ENCODE measurements at places on chromosomes 2 and 18.

DNA sequence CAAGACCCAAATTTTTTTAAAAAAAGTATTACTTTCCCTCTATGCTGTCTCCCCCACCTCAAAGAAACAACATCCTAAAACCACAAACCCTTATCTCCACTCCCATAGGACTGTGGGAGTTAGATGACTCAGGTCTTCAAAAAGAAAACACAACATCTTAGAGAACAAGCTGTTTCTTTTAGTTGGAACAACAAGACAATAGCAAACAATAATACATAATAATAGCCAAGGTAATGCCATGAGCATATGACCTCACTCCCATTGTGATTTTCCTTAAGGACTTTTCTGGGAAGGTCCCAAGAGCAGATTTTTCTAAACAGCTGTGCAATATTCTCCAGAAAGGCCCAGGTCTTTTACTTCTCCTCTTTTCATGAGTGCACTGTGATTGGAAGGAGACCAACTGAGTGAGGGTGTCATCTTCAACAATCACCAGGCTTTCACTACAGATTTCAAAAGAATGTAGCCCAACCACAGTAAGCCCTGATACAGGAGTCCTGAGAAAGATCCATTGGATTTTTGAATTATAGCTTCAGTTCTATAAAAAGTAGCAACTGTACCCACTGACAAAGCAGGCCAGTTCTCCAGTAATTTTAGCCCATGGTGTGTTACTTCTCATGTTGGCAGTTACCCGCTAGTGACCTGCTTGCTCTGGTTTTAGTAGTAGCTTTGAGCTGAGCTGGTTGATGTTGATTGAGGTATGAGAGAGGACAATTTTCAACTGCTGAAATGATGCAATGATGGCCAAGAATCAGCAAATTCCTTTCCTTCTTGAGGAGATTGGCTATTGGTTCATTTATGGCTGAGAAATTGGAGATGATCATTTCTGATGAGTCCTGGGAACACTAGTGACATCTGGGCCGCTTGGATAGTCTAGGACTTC, 144.5 kb upstream of the TCF4 start:
- no peak for DNase-seq

GRCh38 chr2:35347561-35347960, 1008.0 kb upstream of the CRIM1 start:
- no peak for DNase-seq

- DNase-seq, result no peak
These were observed 47.4 kb upstream of the MTCL1 start for GRCh38 chr18:8657873-8658470.

- DNase-seq, result no peak
These were observed 215.8 kb downstream of the TCF4 start for GRCh38 chr18:55372209-55372608.

DNA sequence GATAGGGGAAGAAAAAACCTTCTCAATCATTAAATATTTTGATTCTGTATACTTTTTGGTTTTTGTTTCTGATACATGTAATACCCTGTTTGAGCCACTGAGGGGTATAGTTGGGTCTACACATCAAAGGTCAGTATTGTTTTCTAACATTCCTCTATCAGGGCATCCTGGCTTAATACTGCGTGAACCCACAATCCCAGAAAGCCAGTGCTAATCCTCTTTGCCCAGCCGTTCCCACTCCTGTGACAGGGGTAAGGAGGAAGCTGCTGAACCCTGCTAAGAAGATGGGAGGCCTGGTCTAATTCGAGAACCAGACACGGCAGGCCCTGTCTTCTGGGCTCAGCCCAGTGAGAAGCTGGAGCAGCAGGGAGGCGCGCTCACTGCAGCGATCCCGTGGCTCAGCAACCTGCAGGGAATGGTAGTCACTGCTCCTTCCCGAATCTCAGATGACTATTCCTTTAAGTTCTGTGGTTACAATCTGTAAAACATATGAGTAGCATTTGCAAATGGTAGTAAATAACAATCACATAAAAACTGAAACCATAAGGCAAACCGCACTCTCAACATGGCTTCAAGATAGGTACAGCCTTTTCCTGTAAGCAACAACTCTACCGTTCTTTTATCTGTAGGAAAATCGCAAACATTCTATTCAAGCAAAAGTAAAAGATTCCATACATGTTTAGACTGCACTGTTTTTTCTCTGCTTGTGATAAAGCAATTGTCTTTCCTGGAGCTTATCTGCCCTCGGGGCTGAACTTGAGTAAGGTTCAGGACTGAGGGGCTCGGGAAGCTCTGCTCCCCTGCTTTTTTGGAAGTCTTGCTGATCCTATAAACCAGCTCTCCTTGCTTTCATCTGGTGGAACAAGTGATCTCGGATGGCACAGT, 87.0 kb downstream of the EPB41L3 start:
- peak; percentile 7 for DNase-seq

DNA sequence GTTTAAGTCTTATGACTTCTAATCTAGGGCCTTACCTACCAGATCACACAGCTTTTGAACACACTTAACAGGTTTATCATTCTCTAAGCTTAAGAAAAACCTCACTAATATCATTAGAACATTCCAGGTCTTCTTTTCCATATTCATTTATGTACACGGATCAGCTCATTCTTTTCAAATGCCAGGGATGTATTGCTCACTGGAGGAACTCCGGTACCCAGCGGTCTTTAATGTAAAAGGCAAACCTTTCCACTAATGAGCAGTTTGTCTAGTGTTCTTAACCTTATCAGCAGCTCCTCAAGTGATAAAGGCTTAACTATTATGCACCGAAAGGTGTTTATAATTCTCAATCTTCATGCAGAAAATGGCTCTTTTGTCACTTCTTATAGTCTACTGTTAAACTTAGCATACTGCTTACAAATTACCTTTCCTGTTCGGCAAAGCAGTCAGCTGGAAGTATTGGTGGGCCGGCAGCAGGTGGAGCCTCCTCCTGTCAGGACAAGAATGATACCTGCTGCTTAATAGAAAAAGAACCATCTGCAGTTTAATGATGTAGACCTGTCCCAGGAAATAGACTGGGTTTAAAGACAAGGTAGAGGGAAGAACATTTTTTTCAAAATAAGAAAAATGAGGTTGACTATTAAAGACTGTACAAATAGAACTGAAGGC, 142.7 kb downstream of the FIGN start:
- DNase-seq, result no peak

DNA sequence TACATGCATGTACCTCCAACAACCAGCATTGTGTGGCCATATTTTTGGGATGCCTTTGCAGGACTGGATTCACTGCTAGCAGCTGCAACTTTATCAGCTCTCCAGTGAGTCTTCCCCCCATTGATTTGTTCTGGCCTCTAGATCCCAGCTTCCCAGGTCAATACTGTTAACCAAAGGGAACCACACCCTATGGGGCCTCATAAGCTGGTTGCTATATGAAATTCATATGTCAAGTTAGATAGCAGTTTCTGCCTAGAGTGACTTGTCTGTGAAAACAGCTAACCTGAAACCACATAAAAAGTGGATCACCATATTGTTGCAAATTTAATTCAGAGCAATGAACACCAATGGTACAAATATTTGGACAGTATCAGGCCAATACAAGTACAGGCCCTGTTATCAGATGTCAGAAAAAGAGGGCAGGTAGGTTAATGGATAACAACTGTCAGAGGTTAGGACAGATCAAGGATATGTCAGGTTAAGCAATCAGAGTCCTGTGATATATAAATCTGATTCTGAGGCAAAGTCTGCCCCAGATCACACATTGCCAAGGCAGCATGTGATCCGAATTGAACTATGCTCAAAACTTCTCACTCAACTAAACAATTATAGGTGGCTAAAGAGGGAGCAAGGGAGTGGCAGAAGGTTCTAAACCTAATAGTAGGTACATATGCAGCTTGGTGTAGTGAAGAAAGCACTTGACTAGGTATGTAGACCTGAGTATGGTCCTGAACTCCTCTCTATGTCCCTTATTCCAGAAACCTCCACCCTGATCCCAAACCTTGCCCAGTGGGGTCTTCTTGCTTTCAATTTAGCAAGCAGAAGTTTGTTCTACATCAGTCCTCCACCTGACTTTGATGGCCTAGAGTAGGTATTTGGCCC, 310.2 kb upstream of the STON1 start:
- no peak for DNase-seq

- no peak for DNase-seq
These were observed 159.0 kb downstream of the RDH14 start for GRCh38 chr2:18401471-18401870.

DNA sequence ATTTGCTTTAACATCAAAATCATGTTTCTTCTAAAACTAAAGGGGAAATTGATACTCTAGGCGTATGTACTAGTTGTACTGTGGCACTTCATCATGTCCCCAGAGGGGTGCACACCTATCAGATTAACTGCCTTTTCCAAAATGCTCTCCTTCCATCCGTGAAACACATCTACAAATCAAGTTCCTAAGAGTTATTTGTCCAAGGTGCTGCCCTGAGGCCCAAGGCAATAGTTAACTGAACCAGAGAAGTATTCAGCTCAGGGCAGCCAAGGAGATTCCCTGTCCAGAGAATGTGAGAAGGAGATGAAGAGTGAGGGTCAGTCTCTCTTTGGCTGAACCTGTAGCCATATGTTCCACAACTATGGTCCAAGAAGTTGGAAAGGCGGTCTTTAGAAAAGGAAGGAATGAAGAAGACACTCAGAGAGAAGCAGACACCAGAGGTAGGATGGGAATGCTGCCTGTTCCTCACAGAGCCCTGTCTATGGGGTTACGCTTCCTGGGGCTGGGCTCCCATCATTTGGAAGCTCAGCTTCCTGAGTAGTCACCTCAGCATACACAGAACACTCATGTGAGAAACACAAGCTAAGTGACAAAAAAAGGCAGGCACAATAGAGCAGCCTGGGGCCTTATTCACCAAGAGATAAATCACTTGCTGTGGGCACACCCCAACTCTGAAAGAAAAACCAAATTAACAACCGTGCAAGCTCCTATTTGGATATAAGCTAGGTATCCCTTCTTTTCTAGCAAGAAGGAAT, 55.6 kb downstream of the ANKRD44 start:
- DNase-seq, result no peak

GRCh38 chr18:63107171-63107845, 212.3 kb downstream of the BCL2 start:
- no peak for DNase-seq

DNA sequence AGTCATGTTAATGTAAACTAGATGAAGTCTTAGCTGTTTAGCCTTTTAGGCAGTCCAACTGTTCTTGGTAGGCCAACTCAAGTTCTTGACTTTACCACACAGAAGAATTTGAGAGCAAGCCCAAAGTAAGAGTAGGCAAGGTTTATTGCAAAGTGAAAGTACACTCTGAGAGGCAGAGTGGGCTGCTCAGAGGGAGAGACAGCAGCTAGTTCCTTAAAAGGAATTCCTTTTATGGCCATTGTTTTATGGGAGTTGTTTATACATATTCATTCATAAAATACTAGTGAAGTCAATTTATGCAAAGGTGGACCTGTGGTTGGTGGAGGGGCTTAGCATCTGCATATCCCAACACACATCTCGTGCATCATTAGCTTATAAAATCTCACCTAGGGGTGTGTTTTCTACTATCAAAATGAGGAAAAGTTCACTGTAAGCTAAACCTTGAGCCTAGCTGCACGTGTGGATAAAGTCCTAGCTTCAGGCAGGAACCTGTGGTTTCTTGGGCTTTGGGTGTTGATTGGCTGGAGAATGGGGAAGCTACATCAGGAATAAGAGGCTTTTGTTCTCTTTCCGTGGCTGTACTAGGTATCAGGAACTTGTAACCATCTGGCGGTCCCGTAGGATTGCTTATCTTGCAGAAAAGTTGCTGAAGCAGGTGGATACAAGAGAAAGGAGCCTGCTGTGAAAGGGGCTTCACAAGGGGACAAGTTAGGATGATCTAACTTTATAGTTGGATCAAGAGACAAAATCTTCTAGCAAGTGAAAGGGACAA, 110.4 kb upstream of the GULP1 start:
- DNase-seq, result no peak

GRCh38 chr2:23591111-23591510, 206.1 kb downstream of the KLHL29 start:
- no peak for DNase-seq

DNA sequence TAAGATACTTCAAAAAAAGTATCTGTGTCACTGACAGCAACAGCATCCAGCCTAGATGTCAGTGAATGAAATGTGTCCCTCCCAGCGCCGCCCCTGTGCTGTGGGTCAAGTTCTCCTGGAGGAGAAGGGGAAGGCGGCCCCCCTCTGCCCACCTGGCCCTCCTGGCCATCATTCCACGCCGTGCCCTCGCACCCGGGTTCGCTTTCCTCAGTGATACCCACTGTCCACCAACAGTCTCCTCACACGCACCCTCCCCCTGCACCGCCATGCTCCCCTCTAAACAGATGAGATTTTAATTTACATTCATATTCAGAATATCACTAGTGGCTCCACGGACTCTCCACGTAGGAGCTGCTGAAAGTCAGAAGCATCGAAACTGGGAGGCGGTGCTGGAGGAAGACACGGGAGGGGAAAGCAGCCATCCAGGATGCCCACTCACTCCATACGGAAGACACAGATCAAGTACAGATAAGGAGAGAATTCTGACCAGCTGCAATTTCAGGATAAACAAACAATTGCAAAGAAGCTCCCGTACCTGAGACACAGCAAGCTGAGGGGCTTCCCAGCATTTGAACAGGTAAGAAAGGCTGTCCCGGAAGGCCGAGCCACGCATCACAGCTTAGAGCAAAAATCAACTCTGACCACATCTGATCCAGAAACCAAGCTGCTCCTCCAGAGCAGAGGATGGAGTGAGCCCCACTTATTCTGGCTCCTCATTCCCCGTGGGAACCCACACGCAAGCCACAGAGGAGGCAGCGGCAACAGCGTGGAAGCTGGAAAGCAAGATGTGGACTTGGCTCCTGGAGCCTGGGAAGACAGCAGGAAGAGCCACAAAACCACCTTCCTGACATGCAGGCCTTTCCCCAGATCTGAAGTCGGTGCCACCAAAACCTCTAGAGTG, 49.7 kb downstream of the PXDN start:
- DNase-seq, result no peak

GRCh38 chr2:50963734-50964133, 68.2 kb downstream of the NRXN1 start:
- no peak for DNase-seq

- DNase-seq, result no peak
These were observed 123.8 kb downstream of the MBP start for GRCh38 chr18:77008576-77009315.

GRCh38 chr18:31798399-31798798, 37.7 kb upstream of the SLC25A52 start:
- DNase-seq, result no peak

DNA sequence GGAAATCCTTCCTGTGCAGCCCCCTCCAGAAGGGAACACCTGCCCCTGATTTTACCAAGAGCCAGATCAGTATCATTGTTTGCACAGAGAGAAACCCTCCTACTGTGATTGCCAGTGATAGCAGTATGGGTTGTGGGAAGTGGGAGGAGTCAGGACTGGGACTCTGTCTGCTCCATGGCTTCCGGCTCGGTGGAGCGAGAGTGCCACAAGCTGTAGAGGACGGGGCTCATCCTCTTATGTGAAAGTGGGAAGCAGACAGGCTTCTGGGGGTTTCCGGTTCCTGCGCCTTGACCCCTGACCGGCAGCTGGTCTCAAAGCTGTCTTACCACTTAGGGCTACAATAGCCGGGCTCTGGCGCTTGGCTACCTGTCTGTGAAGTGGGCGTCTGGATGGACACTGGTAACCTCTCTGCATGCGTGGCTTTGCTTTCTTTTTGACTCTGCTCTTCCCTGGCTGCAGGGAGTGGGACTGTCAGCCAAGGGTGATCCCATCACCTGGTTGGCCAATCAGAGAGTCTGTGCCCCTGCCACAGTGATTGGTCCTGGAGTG, 79.7 kb downstream of the BCL2L11 start:
- no peak for DNase-seq

GRCh38 chr2:168666339-168666738, 136.1 kb upstream of the NOSTRIN start:
- DNase-seq, result no peak

- DNase-seq, result no peak
These were observed 1171.3 kb downstream of the DSC3 start for GRCh38 chr18:29871246-29871645.

GRCh38 chr2:237390235-237390634, 23.7 kb downstream of the COL6A3 start:
- DNase-seq, result no peak

All from HFFc6 (cell line).